ENCODE measurements at places on chromosomes 2 and 18.

- no peak for DNase-seq
These were observed 9.4 kb upstream of the DUSP19 start for GRCh38 chr2:183069174-183069573.

GRCh38 chr2:10497797-10498251 lies 49.7 kb upstream of the ODC1 start:
- peak; percentile 97 for DNase-seq

- no peak for DNase-seq
These were observed 147.9 kb downstream of the B3GNT2 start for GRCh38 chr2:62343636-62344337.

GRCh38 chr2:236133410-236134012 lies 34.7 kb downstream of the GBX2 start:
- DNase-seq: no peak

- DNase-seq: no peak
These were observed 1000.4 kb upstream of the ACVR2A start for GRCh38 chr2:146844226-146844990.

- no peak for DNase-seq
These were observed 37.3 kb downstream of the GKN2 start for GRCh38 chr2:68915393-68915792.

DNA sequence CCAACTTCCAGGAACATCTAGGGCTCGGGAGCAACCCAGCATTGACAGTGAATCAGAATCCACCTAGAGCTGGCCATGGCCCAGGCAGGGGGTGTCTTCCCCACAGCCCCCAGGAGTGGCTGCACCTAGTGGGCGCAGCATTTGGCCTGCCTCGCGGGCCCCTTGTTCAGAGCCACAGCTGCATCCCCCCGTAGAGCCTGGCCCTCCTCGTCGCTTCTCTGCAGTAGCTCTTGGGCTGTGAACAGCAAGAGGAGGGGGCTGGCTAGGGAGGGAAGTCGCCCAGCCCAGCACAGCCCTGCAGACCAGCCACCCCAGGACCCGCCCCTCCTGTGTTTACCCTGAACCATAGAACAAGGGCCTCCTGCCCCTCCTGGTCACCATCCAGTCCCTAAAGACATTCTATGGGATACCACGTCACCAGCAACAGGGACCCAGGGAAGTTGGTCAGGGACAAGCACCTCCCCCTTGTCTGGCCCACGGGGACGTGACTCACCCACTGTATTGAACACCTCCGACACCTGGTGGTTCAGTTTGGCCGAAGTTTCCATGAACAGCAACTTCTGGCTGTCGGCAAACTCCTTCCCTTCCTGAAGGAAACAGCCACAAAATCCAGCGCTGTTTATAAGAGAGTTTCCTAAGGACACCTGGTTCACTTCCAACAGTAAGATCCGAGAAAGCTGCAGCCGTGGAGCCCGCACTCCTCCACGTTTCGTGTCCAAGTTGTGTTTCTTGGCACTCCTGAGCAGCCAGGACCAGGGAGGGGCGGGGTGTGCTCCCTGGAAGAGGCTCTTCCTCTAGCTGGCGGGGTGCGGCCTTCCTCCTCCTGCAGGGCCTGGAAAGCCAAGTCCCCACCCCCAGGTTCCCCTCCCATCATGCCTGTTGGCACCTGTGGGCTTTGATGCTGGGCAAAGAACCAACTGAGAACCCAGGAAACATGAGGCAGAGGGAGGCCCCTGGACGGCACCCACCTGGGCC lies 8.8 kb downstream of the PRLH start:
- no peak for DNase-seq

DNA sequence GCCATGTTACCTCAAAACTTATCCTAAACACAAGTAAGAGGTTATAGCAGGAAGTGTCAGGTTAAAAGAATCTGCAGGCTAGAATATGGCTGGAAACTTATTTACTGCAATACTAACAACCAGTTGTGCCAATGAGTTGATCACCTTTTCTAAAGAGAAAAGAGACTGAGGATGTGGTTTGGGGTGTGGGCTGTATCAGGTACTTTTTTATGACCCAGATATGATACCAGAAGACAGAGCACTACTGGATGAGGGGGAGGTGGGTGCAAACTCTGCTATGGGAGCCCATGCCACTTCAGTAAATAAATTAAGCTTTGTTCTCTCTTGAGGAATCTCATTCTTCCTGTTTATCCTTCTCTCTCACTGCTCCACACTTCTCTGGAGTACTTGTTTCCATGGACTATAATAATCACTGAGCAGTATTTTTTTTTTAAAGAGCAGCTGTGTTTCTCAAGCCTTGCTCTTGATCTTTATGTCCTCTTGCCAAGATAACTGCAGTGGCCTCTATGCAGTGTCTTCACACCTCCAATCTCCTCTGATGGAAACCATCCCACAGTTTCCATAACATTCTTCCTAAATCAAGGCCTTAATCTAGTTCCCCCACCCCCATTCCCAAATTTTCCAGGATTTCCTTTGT lies 51.2 kb upstream of the NOSTRIN start:
- DNase-seq: no peak

DNA sequence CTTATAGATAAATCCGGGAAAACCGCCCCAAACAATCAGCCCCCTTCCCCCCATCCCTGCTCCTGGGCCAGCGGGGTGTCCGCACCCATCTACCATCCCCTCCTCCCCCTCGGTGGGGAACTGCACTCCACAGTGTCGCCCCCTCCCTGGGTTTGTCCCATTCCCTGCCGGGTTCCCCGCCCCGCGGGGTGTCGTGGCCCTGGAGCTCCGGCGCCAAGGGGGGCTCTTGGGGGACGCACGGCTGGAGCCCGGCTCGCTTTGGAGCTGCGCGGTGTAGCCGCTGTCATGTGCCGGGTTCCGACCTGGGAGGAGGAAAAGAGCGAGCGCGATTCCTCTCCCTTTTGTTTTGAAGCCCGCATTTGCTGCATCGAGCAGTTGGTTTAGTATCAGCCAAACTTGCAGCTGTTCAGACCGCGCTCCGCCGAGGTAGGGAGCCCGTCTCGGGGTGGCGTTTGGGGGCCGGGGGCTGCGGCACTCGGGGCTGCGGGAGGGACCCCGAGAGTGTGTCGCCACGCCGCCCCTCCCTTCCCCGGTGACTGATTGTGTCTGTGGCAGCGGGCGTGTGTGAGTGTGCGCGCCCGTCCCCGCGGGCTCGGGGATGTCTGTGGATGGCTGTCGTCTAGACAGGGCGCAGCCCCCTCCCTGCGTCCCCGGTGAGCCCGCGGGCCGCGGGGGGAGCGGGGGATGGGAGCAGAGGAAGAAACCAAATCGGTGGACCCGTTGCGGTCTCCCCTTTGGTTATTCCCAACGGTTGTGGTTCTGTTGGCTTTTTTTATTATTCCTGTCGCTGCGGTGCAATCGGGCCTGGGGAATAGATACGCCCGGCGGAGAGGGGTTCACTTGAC lies 797 bp downstream of the CTIF start:
- DNase-seq: peak; percentile 51

DNA sequence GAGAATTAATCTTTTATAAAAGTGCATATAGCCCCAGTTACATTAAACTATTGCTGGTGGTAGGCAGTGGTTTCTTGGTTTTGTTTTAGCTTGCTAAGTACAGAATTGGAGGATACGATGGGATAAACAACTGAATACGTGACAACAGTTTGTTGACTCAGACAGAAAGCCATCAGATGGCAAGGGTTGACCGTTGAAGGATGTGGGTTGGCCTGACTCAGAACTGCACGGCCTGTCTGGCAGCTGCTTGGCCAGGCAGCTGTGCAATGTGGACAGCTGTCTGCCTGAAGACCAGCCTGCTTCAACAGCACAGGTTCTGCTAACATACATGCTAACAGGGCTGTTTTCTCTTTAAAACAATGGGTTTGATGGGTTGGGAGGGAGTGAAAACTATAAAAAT lies 46.6 kb downstream of the PRKRA start:
- peak; percentile 79 for DNase-seq

DNA sequence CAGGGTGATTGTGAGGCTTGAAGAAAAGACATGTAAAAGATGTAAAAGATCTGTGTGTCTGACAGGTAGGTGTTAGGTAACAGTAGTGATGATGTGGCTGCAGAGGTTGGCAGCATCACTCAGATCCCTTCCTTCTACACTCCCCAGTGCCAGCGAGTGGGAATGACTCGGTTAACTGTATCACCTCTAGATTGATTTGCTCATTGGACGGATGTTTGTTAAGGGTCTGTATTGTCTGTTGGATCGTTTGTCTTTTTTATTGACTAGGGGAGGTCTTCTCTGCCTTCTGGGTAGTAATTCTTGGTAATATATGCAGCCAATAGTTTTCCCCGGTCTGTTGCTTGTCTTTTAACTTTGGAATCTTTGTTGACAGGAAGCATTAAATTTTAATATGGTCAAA lies 44.8 kb upstream of the CNGA3 start:
- no peak for DNase-seq

GRCh38 chr2:198073253-198073652 lies 268.9 kb downstream of the PLCL1 start:
- no peak for DNase-seq

DNA sequence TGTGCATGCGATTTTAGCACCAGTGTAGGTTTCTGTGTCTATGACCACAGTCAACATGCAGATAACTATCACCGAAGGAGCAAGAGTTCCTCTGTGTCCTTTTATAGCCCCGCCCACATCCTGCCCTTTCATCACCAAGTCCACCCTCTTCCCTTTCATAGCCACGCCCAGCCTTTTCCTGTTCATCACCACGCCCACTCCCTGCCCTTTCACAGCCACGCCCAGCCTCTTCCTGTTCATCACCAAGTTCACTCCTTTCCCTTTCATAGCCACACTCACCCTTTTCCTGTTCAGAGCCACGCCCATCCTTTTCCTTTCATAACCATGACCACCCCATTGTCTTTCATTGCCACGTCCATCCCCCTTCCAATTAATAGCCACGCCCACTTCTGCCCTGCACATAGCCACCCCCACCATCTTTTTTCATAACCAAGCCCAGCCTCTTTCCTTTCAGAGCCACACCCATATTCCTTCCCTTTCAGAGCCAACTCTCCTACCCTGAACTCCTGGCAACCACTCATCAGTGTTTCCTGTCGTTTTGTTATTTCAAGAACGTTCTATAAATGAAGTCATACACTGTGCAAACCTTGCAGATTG lies 273.9 kb downstream of the MYT1L start:
- peak; percentile 98 for DNase-seq

- no peak for DNase-seq
These were observed 53.3 kb upstream of the B3GNT7 start for GRCh38 chr2:231342061-231342711.

DNA sequence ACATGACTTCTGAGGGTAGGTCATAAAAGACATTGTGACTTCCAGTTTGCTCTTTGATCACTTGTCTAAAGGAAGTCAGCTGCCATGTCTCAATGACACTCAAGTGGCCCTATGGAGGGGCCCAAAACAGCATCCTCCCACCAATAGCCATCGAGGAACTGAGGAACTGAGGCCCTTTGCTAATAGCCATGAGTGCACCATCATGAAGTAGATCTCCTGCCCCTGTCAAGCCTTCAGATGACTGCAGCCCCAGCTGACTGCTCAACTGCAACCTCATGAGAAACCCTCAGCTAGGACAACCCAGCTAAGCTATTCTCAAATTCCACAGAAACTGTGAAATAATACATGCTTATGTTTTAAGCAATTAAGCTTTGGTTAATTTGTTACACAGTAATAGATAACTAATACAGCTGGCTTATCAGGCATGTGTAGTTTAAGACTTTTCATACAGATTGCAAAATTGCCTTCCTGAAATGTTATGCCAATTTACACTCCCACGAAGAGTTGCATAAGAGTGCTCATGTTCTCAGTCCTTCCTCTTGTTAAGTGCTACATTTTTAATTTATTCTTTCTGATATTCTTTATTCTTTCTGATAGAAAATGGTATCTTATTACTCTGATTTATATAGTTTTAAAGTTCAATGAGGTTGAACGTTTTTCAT lies 105.6 kb upstream of the NDUFV2 start:
- no peak for DNase-seq

- no peak for DNase-seq
These were observed 506.5 kb downstream of the TSN start for GRCh38 chr2:122261911-122262310.

DNA sequence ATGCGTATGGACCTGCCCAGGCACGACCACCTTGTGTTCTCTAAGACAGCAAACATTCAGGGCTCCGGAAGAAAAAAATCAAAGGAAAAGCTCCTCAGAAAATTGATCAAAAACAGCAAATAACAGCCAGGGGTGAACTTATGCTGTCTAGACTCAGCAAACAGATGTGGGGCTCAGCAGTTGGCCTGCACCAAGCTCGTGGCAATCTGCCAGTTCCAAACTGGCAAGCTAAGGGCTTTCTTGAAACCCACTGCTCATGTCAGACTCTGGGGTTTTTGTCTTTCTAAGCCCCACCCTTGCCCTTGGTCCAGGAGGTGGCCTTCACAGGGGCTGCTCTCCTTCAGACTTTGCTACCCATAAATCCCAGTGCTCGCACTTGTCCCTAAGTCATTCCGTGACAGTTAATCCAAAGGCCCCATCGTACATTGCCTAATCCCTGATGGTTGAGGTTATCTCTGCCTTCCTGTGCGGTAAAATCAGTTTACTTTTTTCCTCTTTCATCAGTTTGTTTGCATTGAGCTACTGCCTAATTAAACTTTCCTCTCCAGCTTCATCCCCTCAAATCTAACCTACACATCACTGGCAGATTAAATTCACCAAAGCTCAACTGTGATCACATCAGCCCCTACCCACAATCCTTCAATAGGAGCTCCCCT lies 408.0 kb downstream of the LRATD1 start:
- peak; percentile 48 for DNase-seq

- no peak for DNase-seq
These were observed 818.1 kb upstream of the SOX11 start for GRCh38 chr2:4873876-4874593.

DNA sequence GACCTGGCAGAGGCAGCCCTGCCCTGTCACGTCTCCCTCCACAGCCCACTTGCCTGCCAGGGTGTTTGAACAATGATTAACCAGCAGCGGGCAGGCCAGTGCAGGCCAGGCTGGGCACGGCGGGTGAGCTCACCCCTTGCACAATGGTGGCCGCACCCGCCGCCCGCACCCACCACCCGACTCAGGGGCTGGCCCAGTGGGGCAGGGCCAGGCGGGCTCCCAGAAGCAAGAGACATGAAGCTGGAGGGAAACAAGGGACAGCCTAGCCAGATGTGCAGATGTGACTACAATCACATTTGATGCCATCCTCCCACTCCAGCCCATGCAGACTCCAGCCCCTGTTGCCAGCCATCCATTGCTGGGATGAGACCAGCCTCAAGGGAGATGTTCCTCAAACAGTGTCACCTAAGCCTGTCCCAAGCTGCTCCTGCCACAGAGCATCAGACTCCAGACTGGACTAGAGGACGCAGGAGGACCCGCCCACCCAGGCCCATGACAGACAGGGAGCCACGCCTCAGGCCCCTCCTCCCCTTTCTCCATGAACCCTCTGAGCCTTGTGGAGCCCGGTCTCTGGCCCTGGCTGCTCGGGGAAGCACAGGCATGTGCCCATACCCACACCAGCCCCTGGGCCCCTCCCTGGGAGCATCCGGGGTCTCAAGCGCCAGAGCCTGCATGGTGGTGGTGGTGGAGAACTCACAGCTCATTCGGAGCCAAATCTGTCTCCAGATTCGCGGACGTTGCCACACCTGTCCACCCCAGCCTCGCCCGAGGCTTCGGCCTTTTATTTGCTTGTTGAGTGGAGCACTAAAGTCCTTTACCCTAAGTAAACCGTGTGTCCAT lies 45.0 kb downstream of the SDC1 start:
- DNase-seq: peak; percentile 39

- DNase-seq: no peak
These were observed 226.5 kb downstream of the SEPTIN10 start for GRCh38 chr2:109387221-109387735.

- DNase-seq: peak; percentile 82
These were observed 75.6 kb upstream of the UXS1 start for GRCh38 chr2:106269591-106270291.

All from SHP77 (cell line).